CD4-positive, alpha-beta T cell (primary cell): ENCODE measurements at places on chromosomes 11 and 22.

- peak; percentile 47 for DNase-seq
Measured at GRCh38 chr11:1853376-1854131, 670 bp downstream of the LSP1 start.

DNA sequence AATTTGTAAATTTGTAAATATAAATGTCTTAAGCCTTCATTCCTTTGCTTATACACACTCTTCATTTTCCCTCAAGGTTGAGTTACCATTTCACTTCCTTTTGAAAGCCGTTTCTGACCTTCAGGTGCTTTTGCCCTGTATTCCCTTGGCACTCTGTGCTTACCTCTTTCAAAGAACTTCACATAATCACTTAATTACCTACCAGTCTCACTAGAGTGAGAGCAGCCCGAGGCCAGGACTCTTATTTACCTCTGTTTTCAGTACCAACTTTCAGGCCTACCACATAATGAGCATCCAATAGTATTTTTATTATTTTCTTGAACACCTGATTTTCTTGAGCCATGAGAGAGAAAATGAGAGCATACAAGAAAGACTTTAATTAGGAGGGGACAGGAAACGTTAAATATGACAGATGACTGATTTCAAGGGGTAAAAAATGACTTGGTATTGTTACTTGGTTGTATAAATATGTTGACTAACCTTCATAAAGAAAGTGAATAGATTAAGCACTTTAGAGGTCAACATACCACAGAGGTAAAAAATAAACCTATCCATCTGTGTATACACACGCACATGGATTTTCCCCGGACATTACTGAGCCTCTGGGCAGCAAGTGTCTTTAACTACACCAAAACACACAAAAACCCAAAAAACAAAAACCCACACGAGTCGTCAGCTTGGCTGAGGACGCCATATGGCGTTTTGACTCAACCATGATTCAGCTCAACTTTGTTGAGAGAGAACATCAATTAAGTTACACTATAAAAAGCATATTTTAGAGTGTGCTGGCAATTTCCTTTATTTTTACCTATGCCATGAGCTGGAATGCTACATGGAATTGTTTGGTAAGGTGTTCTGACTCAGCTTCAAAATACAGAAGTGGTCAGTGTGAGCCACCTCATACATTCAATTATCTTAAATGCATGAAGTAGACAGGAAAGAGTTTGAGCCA lies 7.6 kb downstream of the ATXN10 start:
- no peak for DNase-seq

DNA sequence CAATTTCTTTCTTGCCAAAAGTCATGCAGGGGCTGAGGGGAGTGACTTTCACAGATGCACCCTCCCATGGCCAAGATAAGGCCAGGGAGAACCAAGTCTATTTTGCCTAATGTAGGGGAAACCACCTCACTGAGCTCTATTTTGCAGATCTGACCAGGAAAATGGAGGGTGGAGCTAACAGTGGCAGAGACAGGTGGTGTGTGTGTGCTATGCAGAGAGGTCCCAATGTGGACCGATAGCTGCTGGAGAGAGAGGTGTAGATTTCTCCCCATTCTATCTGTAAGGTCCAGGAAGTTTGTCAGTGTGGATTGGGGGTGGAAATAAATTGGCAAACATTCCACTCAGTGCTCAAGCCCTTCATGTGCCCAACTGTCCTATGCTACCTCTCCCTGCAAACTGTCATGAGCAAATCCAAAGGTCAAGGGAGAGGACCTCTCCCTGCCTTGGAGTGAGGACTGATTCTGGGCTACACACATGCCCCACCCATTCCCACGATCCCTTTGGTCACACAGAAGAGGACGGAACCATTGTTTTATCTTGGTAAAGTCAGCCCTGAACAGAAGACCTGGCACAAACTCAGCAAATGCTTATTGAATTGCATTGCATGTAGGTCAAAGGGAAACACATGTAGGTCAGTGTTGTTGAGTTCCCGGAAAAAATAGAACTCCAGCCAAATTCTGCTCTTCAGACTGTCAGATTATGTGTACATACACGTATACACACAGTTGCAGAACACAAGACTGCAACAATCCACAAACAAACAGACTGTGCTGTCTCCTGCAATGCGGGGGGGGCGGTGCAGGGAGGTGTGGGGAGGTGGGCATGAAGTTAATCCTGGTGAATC lies 65.9 kb downstream of the C11orf58 start:
- DNase-seq, result no peak

DNA sequence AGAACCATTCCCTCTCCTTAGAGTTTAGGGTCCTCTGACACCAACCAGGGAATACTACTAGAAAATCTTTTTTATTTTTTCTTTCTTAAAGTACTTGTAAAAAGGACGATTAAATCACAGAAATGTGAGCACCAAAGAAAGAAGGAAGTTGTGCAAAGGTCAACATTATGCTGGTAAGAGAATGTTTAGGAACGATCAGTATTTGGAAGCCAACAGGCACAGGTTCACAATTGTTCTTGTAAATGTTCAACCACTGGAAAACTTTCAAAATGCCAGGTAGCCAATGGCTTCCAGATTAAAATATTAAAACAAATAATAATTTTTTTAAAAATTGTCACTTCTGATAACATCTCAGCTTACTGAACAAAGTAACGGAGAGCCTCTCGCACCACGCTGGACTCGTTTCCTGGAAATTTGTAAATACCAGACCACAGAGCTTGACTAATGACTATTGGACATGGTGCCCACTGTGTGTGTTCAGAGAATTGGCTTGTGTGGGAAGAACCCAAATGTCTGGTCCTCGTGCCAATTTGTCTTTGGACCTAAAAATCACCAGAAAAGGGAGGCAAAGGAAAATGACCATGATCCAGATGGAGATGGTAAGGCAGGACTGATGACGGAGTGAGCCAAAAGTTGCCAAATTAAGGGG lies 20.8 kb downstream of the COMMD9 start:
- no peak for DNase-seq
